G401 (cell line): ENCODE measurements at places on chromosomes 2 and 18.

DNA sequence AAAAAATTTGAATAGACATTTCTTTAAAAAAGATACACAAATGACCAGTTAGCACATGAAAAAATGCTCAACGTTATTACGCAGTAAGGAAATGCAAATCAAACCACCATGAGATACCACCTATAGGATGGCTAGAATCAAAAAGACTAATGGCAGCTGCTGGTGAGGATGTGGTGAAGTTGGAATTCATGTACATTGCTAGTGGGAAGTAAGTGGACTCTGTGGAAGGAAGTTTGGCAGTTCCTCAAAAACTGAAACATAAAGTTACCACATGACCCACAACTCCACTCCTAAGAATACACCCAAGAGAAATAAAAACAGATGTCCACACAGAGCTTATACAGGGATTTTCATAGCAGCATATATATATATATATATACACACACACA lies 51.2 kb downstream of the MBP start:
- DNase-seq: no peak

DNA sequence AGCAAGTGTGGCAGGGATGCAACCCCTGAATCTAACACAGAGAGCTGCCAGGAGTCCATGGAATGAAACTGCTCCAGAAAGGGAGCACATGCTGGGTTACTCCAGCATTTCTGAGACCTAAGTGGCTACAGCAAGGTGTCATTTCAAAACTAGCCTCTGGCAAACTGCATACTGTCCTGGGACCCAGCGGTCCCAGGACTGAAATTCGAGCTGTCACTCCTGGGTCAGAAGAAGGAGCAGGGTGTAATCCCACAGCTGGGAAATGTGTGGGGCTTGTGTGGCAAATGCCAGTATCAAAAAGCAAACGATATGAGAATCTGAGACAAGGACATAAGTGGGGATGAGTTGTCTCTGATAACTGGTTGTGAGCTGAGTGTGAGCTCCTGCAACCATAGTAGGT lies 70.3 kb upstream of the ACVR1C start:
- DNase-seq: no peak

DNA sequence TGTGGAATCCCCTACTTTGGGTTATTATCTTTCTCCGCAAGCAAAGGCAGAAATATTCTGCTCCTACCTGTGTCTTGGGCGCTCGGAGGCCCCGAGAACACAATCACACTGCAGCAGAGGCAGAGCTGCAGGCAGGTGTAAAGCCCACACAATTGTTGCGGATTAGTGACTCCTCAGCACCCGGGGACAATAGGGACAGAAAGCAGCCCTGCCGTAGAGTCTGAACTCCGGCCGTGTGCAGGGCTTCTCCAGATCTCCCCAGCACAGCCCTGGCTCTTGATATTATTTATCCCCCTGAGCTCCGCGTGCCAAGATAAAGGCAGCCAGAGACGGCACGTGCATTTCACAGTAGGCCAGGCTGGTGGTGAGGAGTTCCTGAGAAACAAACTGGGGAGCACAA lies 229.2 kb downstream of the EN1 start:
- DNase-seq: no peak

- DNase-seq: no peak
These were observed 149.0 kb downstream of the DSEL start for GRCh38 chr18:67367540-67367939.

- no peak for DNase-seq
These were observed 11.5 kb downstream of the DPP4 start for GRCh38 chr2:162062559-162062958.
